SK-N-MC (cell line): ENCODE measurements at places on chromosomes 7 and 10.

DNA sequence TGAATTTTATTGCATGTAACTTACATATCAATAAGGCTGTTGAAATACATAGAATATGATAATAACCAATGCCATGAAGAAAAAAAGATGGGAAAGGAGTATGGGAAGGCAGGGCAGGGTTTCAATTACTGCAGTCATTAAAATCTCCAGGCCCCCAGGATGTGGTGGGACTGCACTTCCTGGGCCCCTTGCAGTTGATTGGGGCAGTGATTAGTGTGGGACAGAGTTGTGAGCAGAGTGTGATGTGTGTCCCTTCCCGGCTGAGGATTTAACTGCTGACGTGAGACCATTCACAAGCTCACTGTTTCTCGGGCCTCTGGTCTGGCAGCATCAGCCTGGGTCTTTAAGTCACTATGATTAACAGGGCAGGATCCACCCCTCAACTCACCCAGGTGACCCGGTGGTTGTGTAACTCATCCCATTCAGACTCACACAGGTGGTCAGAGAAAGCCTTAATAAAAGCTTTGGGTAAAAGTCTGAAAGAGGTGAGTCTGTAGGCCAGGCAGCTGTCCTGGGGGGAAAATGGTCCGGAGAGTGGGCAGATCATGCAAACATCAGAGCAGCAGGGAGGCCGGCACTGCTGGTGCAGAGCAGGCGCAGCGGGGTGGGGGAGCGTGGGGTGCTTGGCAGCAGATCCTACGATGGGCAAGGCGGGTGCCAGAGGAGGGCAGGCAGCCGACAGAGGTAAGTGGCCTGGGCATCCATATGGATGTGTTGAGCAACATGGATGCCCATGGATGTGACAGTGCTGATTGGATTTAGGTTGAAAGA, 36.3 kb upstream of the WDFY4 start:
- no peak for DNase-seq

DNA sequence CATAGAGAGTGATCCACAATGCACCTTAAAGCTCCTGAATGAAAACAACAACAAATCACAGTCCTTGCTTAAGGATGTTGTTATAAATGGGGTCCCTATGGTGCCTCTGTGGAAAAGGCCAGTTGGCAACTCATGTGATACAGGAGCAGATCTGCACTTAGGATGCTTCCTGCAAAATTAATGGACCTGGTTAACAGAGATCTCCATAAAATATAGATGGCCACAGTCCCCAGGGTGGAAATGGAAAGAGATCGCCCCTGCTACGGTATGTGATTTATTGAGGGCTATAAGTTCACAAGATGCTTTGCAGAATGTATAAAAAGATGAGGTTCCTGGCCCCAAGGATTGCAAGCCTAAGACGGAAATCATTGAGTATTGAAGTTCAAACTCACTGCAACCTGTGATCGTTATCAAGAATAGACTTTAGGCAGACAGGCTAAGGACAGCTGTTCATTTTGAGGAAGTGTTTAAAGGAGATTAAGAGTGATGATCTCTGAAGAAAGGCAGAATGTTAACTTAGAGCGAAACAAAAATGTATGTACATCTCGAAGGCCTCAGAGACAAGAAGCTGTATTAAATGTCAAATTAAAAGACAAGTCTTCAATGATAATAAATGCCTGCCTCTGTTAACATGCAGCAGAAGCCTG, 174.1 kb upstream of the PLPP4 start:
- DNase-seq: no peak

- DNase-seq: no peak
These were observed 439.6 kb downstream of the TNS3 start for GRCh38 chr7:47142169-47142866.

GRCh38 chr7:22240904-22241571, 115.9 kb downstream of the RAPGEF5 start:
- DNase-seq: no peak

- DNase-seq: no peak
These were observed 254.3 kb upstream of the CACNA2D1 start for GRCh38 chr7:82697897-82698296.

- DNase-seq: no peak
These were observed 30.1 kb downstream of the KCNH2 start for GRCh38 chr7:150947761-150948651.
